ENCODE measurements at places on chromosomes 11 and 22.
A peak's percentile ranks its signal among the peaks of the same experiment; 100 is the strongest.

GRCh38 chr11:104380358-104380757 lies 216.4 kb upstream of the PDGFD start:
- no peak for DNase-seq

- no peak for DNase-seq
Measured at GRCh38 chr11:95778699-95779098, 10.9 kb downstream of the FAM76B start.

DNA sequence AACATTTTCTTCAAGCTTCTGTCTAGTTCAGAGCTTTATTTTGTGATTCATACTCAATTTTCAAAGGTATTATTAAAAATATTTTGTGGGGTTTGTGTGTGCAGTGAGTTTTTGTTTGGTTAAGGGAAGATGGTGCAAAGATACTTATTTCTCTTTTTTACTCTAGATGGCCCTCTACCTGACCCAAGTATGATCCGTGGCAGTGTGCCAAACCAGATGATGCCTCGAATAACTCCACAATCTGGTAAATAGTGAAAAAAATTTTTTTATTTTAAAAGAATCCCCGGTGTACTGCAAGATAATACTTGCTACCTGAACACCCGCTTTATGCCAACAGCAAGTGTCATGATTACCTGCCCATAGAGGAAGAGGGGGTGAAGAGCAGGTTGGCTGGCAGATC lies 54.2 kb downstream of the EP300 start:
- no peak for DNase-seq

DNA sequence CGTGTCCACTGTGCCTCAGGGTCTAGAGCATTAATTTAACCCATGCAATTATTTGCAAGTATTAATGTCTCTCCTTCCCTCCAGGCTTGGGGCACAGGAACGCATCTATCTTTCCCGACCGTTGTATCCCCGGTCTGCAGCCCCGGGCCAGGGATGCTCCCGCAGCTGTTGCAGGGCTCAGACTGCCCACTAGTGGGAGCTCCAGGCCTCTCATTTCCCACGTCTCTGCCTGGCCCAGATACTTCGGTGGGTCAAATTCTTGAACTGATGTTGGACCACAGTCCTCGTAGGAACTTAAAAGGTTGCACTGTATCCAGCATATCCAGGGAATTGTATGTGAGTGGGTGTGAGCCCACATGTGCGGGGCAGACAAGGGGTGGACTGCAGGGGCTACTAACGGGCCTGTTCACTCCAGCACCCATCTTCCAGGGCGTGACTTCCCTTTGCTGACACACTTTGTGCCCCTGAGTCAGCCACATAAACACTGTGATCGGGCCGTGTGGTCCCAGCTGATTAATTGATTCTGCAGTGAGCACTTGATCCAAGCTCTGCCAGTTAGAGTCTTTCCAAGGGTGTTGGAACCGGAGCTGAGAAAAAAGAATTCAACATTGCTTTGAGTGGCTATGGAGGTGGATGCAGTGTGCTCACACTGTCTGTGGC lies 451.3 kb downstream of the TBC1D22A start:
- peak; percentile 11 for DNase-seq

GRCh38 chr11:66686100-66686785 lies 8.6 kb upstream of the RBM4B start:
- DNase-seq, result no peak

DNA sequence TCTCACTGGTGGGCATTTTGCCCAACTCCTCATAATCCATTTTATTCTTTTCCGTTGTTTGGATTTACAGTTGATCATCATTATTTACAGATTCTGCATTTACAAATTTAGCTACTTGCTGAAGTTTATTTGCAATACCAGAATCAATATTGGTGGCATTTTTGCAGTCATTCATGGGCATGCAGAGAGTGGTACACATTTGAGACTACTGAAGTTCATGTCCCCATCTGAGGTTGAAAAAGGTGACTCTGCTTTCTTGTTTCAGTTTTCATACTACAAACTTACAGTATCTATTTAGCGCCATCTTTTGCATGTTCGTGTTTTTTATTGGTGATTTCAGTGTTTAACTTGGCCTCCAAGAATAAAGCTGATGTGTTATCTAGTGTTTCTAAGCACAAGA lies 318.7 kb upstream of the CTSC start:
- DNase-seq, result no peak

GRCh38 chr11:128172046-128172878 lies 415.1 kb downstream of the ETS1 start:
- peak; percentile 74 for DNase-seq

- DNase-seq, result no peak
Measured at GRCh38 chr11:10786451-10786850, 22.3 kb downstream of the EIF4G2 start.

GRCh38 chr11:128603752-128604414 lies 16.5 kb upstream of the ETS1 start:
- DNase-seq, result no peak

DNA sequence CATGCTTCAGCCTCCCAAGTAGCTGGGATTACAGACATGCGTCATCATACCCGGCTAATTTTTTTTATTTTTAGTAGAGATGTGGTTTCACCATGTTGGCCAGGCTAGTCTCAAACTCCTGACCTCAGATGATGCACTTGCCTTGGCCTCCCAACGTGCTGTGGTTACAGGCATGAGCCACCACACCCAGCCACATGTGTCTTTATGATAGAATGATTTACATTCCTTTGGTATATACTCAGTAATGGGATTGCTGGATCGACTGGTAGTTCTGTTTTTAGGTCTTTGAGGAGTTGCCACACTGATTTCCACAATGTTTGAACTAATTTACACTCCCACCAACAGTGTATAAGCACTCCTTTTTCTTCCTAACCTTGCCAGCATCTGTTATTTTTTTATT lies 276.2 kb downstream of the METTL15 start:
- DNase-seq, result no peak

DNA sequence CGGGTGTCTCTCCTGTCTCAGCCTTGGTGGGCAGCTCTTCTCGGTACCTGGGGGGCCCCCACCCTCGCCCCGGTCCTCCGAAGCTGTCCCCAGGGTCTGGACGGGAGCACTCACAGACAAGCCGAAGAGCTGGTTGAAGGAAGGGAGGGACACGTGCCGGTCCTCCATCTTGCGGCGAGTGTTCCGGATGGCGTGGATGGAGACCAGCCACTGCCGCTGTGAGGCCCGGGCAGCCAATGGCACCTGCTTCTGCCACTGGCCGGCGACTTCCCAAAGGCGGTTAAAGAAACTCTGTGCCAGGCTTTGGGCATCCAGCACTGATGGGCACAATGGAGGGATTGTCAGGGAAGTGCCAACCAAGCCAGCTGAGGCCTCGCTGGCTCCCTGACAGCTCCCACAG lies 18.7 kb downstream of the PPM1F start:
- DNase-seq, result no peak

GRCh38 chr22:33666279-33666960 lies 253.9 kb downstream of the LARGE1 start:
- no peak for DNase-seq

GRCh38 chr22:27853424-27853823 lies 51.9 kb upstream of the MN1 start:
- DNase-seq, result no peak

- DNase-seq, result no peak
Measured at GRCh38 chr11:119992171-119993051, 145.5 kb downstream of the TRIM29 start.

GRCh38 chr22:46150034-46150654 lies at the start of gene PPARA:
TSS of gene PPARA (plus strand) at chr22:46150526. CDS start at chr22:46198384, 47,858 bp downstream.
- DNase-seq, result peak; percentile 83

- no peak for DNase-seq
Measured at GRCh38 chr11:59611570-59612565, 3.7 kb downstream of the OSBP start.

- no peak for DNase-seq
Measured at GRCh38 chr11:2452321-2453012, 7.7 kb downstream of the KCNQ1 start.

DNA sequence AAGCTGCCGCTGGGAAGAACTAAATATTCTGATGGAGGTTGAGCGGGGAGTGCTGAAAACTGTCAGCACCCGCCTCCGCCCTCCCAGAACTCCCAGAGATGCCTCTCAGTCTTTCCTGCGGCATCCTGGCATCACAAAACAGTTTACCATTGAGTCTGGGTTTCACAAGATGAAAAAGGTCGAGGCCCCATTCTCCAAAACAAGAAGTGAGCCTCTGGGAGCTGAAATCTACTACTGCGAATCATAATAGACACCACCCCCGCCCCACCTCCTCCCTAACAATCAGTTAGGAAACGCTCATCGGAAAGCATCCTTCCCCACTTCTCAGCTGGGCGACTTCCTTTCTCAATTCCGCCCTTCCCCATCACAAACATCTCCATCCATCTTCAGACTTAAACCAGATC lies 1.0 kb downstream of the SUN2 start:
- DNase-seq, result no peak

DNA sequence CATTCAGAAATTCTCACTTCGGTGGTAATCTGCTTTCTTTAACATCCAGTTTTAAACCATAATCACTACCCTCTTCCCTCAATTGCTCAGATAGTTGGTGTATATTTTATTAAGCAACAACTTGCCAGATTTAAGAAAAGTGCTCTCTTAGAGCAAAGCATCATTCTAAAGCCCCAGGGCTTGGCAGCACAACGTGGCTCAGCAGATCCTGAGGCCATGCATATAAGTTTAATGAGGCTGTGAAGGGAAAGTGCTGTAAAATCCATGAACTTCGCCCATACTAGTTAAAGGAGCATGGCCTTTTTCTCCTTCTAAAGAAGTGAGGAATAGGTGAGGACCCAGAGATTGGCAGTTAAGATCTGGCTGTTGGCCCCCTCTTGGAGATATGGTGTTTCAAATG lies 482.3 kb upstream of the CCDC90B start:
- no peak for DNase-seq

DNA sequence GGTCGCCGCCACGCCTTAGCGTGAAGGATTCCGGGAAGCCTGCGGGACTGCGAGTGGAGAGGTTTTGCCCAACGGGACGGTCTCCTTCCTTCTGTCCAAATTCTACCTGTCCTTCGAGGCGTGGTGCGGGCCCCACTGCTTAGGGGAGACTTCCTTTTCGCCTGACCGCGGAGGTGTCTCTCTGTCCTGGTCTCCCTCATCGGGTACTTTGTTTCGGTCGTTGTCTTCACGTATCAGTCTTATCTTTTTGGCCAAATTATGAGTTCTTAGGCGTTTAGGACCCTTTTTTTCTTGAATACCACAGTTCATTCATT lies 388 bp downstream of the HINFP start:
- DNase-seq, result no peak

GRCh38 chr22:30129636-30130035 lies 49.4 kb downstream of the HORMAD2 start:
- DNase-seq, result no peak

- peak; percentile 39 for DNase-seq
Measured at GRCh38 chr11:93740730-93741093, 583 bp downstream of the TAF1D start.

DNA sequence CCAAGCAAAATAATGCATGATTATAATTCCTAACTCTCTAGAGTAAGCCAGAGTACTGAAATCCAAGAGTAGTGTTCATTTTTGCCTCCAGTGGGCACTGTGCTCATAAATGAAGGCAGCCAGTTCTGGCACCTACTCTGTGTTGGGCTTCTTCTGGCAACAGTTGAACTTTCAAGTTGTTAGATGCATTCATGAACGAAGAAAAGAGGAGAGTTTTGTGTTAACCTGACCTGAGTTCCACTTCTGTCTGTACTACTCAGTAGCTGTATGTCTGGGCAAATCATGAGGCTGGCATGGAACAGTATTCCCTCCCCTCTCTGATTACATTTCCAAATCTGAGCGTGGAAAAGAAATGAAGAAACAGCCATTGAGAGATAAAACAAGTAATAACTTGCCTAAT lies 20.3 kb upstream of the TENM4 start:
- no peak for DNase-seq

DNA sequence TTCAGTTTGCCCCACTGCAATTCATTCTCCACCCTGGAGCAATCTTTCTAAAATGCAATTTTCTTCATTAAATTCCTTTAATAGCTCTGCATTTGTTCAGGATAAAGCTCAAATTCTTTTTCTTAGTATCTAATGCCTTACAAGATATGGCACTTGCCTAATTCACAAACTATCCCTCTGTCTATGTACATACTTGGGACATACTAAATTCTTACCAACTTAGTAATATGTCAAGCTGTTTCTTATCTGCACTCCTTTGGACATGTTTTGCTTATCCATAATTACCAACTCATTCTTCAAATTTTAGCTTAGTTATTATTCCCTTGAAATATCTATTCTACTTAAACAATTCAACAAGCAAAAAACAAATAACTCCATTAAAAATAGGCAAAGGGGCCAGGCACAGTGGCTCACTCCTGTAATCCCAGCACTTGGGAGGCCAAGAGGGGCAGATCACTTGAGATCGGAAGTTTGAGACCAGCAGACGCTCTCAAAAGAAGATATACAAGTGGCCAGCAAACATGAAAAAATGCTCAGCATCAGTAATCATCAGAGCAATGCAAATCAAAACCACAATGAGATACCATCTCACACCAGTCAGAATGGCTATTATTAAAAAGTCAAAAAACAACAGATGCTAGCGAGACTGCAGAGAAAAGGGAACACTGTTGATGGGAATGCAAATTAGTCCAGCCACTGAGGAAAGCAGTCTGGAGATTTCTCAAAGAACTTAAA lies 96.9 kb downstream of the FAM76B start:
- no peak for DNase-seq

DNA sequence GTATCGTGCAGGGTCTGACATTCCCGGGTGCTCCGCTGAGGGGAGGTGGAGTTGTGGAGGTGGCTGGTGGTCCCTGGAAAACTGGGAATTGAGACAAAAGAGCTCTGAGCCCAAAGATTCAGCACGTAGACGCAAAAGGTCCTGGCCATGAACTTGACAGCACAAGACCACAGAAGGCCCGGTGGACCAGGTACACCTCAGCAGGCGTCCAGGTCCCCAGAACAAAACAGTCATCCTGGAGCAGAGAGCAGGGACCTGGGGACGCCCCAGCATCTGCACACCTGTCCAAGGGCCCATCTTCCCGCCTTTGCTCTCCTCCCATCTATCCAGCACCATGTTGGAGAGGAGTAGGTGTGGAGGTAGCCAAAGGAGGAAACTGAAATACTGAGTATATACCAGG lies 13.8 kb upstream of the MB start:
- no peak for DNase-seq

DNA sequence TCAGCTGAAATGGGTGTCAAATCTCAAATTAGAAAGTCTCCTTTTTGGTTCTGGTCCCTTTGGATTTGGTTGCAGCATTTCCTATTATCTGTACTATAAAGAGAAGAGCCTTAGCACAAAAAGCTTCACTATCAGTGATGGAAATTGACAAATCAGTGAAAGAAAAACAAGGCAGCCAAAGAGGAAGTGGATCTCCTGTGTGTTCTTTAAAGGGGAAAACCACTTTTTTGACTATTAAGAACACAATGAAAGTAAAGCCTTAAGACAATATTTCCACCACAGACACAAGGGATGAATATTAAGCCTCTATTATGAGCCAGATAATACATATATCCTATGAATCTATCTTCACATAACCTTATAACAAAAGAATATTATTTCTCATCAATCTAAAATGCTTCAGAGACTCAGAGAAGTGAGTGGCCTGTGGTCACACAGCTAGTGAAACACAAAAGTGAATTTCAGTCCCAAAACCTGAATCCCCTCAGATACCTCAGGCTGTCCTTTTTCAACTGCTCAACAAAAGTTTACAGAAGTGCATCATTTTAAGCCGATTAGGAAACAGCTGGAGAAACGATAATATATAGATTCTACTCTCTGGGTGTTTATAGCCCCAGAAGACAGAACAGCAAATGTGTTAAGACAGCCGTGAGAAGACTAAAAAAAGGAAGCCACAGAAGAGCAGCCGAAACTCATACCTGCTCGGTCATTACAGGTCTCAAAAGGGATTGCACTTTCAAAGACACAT lies 24.4 kb upstream of the FSHB start:
- no peak for DNase-seq

- no peak for DNase-seq
Measured at GRCh38 chr11:3855808-3856491, 486 bp downstream of the STIM1 start.

Data from activated effector memory CD4-positive, alpha-beta T cell treated with Interleukin-2 at 50 U/mL for 16 hours (primary cell).